ENCODE measurements at places on chromosomes 5 and 9. TPM values are rescaled to one million over a fixed set of nuclear protein-coding genes. Genes with fewer than 3 reads are reported as not detected.

AFAP1L1 gene
- 14.3 TPM for total RNA-seq

NIPAL4 gene
- 0.10 TPM for total RNA-seq

ROR2 gene
- 0.12 TPM for total RNA-seq

PRRX2 gene
- not detected for total RNA-seq

THBS4 gene
- under 0.01 TPM for total RNA-seq

ATP10B gene
- 0.98 TPM for total RNA-seq

TEX48 gene
- not detected for total RNA-seq

LRSAM1 gene
- total RNA-seq = 7.1 TPM

ZFP2 gene
- total RNA-seq = not detected

DNA sequence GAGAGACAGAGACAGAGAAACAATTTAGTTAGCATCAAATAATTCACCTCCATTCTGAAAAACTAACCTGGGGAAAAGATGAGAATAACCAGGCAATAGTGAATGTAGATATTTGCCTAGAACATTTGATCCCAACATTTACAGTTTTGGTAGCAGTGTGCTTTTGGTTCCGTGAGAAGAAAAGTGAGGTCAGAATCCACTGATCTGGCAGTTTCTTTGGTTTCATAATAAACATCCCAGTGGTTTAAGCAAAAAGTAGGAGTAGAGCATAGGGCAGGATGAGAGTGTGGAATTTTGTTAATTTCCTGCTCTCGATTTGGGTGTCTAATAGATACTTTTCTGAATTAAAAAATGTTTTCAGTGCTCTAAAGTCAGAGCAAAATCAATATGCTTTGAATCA lies 887.0 kb downstream of the NR2F1-AS1 start:
- no peak for DNase-seq

- peak; percentile 5 for DNase-seq
Measured at GRCh38 chr5:79512471-79513307, 1.2 kb downstream of the HOMER1 start.

GRCh38 chr9:33393581-33393980 lies 8.8 kb downstream of the AQP7 start:
- DNase-seq = no peak

DNA sequence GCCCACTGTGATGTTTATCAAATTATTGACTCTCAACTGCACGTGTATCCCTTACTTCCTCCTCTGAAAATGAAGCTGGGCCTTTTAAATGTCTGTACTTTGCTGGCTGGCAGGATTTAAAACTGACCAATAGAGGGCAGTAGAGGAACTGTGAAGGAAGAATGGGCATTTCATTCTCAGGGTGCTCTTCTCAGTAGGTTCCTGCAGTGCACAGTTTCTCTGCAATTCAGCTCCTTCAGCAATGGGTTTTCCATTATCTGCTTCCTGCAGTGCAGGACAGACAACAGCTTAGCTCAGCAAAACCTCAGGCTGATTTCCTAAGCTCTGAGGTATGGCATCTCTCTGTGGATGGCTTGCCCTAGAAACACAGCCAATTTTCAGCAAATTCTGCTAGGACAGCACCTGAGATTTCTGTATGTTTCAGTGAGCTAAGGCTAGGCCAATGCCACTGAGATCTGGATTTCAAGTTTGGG lies 298.4 kb upstream of the PRDM9 start:
- peak; percentile 21 for DNase-seq

- DNase-seq = no peak
Measured at GRCh38 chr9:75946766-75947165, 56.3 kb downstream of the PCSK5 start.

DNA sequence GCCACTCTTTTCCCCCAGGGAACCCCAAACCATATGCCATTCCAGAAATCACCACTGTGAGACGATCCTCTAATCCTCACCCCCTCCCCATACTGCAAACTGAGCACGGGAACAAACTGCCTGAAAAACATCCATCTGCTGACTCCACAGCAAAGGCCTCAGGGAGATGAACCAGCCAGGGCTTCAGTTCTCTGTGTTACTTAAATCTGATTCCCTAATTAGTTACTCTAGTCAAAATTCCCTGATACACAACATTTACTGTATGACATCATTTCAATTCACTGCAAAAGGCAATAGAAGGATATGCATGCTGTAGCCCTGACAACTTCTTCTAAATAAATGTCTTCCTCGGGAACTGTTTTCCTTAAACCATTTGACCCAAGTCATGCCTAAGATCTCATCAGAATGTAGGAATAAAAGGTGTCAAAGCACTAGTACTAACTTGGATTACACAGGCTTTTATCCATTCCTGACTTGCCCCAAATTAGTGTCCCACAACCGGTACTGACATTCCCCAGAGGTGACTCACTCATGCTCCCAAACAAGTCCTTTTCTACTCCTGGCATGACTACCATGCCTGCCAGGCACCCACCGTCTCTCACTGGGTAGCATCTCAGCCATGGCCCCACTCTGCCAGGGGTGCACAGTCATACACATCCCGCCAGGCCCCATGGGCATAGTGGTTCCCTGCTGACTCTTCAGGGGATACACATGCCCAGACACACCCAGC lies 35.0 kb downstream of the MTX3 start:
- DNase-seq = peak; percentile 91

DNA sequence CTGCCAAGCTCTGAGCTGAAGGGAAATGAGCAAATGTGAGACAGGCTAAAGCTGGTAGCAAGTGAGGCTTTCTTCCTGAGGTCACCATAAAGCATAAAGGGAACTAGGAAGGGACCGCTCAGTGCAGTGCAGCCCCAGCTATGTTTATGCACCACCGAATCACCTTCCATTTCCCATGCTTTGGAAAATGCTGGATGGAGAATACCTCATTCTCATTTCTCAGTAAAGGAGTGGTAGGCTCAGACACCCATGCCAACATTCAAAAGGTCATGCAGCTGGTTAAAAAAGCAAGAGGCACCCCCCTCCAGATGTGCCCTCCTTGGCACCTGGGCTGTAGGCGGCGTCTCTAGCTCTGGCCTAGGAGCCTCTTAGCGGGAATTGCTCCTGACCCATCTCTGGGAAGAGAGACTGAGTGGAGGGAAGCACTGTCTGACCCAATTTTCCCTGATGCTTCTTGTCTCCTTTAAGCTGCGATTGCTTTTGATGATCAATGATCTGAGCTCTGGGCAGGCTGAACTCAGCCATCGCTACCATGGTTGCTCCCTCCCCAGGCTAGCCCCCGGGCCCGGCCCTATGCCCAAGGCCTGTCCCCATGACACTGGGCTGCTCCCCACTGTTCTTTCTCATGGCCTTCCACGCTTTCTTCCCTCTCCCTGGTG lies 58.7 kb downstream of the ZNF354C start:
- no peak for DNase-seq

DNA sequence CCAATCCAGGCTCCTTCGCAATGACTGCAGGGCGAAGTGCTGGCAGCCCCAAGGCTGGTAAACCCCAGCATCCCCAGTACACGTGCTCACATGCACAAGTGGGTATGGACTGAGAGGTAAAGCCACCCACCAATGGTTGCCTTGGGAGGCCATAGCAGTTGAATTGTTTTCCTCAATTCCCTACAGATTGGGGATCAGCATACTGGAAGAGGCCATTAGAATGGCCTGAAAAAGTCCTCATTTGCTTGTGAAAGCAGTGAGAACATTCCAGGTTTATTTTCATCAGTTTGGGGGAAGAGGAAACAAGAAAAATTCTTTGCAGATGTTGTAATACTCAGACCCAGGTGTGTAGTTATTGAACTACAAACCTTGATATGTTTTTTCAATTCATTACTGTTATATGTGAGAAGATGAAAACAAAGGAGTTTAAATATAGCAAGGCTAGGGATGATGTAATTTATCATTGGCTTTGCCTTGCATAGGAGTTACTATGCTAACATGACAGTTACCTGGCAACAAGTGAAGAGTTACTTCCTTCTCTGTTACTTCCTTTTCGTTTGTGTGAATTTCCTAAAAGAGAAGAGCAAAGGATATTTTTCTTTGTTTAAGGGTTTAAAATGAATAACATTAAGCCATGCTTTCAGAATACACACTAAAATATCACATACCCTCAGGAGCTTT lies 36.4 kb downstream of the MTMR12 start:
- DNase-seq = no peak

- no peak for DNase-seq
Measured at GRCh38 chr5:82154776-82155175, 123.4 kb downstream of the RPS23 start.

DNA sequence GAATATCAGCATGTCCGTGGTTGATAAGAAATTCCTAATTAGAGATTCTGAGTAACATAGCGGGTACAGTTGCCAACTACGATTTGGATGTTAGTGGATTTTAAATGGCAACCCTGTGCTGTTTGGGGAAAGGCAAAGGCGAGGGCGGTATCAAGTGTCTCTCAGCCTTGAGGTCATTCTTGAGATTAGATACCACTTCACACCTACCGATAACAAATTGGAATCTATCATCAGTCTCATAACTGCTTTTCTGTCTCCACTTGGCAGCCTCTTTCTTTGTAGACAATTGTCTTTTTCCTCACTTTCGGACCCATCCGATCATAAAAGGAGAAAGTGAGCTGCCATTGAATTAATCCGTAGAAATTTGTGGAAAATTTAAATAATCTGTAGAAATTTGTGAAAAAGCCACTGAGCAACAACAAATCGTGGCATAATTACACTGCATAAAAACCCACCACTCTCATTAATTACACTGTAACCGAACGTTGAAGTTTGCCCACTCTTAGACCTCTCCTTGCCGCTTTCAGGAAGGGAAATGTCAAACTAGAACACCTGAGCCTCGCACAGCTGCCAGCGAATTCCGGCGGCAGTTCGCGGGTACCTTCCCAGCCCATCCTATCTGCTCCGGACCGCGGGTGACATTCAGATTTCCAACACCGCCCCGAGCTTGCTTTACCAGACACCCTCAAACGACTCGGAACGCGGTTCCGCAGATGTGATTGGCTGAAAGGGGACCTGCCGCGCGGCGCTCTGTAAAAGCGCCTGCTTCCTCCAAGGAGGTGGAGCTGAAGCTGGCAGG lies 849 bp upstream of the RGMB start:
- DNase-seq = peak; percentile 85

DNA sequence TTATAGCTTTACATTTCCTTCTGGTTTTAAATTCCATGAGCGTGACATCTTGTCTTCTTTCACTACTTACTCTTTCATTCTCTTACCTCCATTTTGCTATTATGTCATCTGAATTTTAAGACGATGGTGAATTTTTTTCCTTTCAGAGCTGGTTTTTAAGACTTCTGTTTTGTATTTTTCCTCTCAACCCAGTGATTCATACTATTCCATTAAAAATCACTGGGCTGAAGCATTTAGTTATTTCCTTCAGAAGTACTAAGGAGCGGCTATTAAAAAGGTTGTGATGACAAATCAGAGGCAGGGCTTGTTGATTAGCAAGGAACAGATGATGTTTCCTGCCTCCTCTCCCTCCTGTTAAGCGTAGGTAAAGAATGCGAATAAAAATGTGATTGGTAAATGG lies 16.5 kb downstream of the AGXT2 start:
- peak; percentile 27 for DNase-seq

DNA sequence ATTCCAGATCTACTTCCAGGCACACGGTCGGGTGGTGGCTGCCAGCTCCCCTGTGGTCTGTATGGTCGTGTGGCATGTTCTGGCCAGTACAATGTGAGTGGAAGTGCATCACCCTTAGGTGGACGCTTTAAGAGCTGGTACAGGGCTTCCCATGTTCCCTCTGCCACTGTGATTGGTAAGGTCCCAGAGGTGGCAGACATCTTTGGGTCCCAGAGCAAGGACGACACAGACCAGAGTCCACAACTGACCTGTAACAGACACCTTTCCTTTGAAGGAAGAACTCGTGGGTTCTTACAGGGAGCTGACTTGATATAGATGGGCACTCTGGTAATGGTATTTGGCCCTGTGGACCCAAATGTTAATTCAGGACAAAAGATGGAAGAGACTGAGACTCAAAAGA lies 90.0 kb upstream of the GDNF start:
- DNase-seq = no peak

DNA sequence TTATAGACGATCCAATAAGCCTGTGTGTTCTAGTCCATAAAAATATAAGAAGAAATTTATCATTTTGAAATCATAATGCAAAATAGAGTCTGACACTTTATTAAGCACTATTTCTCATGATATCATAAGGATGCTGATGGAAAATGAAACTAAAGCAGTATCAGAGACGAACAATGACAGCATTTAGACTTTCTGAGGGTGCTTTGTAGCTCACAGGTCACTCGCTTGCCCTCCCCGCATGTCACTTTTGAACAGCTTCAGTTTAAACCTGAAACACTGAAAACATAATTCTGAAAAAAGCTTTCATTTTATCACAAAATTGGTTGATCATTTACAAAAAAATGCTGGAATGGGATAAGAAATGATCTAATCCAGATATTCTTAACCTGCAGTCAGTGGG lies 247.1 kb downstream of the EBF1 start:
- no peak for DNase-seq

DNA sequence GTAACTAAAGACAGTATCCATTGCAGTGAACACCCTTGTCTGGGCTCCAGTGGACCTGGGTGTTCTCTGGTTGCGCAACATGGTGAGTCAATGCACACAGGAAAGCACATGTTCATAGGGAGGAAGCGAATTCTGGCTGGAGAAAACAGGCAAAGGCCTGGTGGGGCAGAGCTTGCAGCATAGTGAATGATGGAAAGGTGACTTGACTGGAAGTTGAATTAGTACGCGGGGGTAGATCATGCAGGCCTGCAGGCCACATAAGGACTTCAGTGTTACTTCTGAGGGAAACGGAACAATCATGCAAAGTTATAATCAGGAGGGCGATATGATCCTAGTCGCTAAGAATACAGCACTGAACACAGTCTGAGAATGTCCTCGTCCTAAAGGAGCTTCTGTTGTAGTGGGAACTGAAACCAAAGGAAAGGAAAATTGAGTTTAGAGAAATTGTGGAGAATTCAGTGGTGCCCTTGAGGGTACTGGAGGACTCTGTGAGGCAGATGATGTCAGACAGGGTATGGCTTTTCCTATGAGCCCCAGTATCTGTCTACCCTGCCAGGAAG lies 71.9 kb upstream of the RANBP3L start:
- peak; percentile 93 for DNase-seq

GRCh38 chr9:129834489-129835127 lies 467 bp downstream of the C9orf78 start:
- peak; percentile 4 for DNase-seq

- DNase-seq = no peak
Measured at GRCh38 chr5:88081877-88082276, 186.8 kb downstream of the TMEM161B start.

Data from RPMI7951 (cell line).